Germinal center (tissue), 1 donor: ENCODE measurements at places on chromosomes 5 and 9.

DNA sequence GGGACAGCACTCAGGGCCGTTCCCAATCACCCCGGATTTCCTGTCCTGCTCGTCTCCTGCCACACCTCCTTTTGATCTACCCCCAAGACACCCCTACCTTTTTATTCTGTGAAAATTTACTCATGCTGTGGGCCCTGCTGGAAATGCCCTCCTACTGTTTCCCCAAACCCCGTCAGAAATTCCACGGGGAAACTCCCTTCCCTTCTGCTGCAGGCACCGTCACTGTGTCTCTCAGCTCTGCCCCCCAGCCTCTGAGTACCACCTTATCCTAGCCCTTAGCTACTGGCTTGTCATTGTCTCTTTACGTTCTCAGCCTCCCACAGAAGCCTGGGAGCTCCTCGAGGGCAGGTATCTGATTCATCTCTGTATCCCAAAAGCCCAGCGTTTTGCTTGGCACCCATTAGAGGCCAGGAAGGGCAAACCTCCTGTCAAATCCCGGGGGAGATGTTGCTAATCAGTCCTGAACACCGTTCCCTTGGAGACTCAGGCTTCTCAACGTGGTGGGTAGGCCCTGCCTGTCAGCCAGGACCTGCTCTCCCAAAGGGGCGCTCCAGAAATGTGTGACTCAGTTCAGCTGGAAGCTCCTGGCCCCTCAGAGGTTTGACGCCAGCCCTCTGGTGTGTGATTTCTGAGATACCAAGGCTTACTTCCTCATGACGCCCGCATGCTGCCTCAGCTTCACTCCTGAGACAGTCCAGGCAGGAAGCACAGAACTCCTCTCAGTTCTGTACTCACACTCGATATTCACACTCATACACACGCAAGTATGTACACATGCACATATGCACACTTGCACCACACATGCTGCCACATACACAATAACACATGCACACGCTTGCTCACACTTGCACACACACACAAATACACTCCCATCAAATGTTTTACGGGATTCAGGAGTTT is 50.7 kb upstream of the GRHPR start:
- peak; percentile 14 for DNase-seq

- DNase-seq: no peak
Observed at GRCh38 chr5:77719666-77720363, 56.3 kb downstream of the TBCA start.

DNA sequence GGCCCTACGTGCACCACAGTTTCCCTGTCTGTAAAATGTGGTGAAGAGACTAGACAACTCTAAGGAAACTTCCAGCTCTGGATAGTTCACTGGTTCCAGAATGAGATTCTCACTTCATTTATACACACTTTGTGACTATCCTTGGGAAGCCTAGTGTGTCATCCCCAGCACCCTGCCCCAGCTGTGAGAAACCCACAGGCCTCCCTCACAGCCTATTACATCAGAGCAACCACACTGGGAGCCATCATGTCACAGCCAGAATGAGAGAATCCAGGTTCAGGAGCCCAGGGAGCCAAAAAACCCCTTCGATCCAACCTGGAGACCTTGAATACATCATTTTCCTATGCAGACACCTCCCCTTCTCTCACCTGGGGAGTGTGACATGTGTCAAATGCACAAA is 21.0 kb upstream of the HAND1 start:
- no peak for DNase-seq

DNA sequence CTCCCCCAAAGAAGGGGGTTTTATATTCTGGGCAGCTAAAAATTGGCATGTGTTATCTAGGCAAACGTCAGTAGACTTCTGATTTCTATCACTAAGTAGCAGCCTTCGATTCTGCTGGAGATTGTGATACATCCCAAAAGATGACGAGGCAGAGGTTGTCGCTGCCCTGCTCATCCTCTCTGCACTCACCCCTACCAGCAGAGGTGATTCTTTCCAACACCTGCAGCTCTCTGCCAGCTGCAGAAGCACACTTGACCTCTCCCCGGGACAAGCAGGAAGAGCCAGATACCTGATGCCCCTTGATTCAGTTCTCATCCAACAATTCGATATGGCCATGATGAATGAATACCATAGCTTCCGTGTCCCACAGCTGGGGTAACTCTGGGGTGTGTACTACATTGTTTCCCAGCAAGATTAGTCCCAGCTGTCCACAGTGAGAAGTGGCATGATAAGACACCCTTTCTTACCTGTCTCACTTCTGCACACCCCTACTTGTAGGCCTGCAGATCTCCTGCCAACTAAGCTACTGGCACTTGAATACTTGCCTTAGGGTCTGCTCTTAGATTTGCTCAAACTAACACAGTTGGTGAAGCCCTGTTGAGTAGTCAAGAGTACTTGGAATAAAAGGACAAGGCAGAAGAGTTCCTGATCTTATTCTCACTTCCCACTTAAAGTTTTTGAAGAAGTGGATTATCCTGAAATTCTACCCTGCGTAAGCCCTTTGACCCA is 37.6 kb upstream of the SMAD5 start:
- DNase-seq: no peak

DNA sequence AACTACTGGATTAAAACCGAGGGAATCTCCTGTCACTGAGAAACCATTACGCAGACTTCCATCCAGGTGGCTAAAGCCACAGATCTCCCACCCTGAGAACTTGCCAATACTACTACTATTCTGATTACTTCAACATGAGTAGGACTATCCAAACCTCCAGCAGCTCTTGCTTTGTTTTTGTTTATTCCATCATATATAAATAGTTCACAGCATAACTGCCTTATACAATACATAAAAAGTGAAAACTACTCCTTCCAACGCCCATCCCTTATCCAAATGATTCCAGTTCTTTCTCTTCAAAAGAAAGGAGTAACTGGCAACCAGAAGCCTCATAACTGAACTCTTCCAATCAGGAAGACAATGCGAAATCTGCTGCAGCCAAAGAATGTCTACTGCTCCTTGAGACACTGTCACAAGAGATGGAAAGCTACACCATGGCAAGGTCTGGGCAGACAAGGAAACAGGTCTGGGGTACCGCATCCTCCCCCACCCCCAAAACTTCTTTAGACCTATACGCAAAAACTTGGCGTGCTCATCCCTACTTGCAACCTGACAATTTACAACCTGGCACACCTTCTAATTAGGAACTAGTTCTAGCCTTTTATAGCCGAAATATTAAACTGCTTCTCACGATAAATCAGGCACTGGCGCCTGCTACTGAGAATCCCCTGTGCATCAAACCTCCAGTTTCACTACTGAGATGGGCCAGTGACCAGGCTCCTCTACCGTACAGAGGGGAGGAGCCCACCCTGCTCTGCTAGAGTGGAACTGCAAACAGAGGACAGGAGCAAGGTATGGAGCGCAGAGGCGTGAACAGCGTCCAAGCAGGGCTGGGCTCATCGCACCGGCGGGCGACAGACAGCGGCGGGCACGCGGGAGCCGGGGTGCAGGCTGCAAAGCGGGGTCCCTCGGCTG is 986 bp downstream of the PLPP1 start:
- peak; percentile 70 for DNase-seq

- DNase-seq: no peak
Observed at GRCh38 chr9:93654351-93654961, 78.1 kb downstream of the PHF2 start.
